ENCODE measurements at places on chromosomes 6 and 20. TPM values are rescaled to one million over a fixed set of nuclear protein-coding genes. Genes with fewer than 3 reads are reported as not detected.

RANBP9 gene
- 31.1 TPM for total RNA-seq

TNXB gene
- total RNA-seq = 5.9 TPM

NRM gene
- 4.0 TPM for total RNA-seq

HRH3 gene
- not detected for total RNA-seq

C6orf118 gene
- not detected for total RNA-seq

UNC5CL gene
- total RNA-seq = 0.12 TPM

PRND gene
- total RNA-seq = 0.12 TPM

NMBR gene
- total RNA-seq = 0.11 TPM

SAMD10 gene
- 0.87 TPM for total RNA-seq

LBP gene
- total RNA-seq = not detected

RIPOR2 gene
- 8.7 TPM for total RNA-seq

ADAM33 gene
- total RNA-seq = 57.5 TPM

CNKSR3 gene
- 5.9 TPM for total RNA-seq

TUBB1 gene
- not detected for total RNA-seq

ARMH2 gene
- total RNA-seq = not detected

HS3ST5 gene
- 2.0 TPM for total RNA-seq

FGD2 gene
- not detected for total RNA-seq

BCAS4 gene
- total RNA-seq = 14.2 TPM

NR2E1 gene
- total RNA-seq = not detected

DZANK1 gene
- total RNA-seq = 1.5 TPM

HLA-DQB2 gene
- not detected for total RNA-seq

VIP gene
- total RNA-seq = not detected

FAM217A gene
- not detected for total RNA-seq

AVP gene
- not detected for total RNA-seq

MYMX gene
- not detected for total RNA-seq

ANKEF1 gene
- total RNA-seq = 1.9 TPM

THEMIS gene
- not detected for total RNA-seq

RIMS1 gene
- total RNA-seq = 0.33 TPM

WFDC12 gene
- not detected for total RNA-seq

PNPLA1 gene
- not detected for total RNA-seq

EDN3 gene
- total RNA-seq = not detected

FKBP1C gene
- total RNA-seq = 0.12 TPM

MLN gene
- total RNA-seq = not detected

MATN4 gene
- total RNA-seq = 0.11 TPM

OR12D3 gene
- not detected for total RNA-seq
